ENCODE measurements at places on chromosomes 3 and 15. TPM values are rescaled to one million over a fixed set of nuclear protein-coding genes. Genes with fewer than 3 reads are reported as not detected.

DNA sequence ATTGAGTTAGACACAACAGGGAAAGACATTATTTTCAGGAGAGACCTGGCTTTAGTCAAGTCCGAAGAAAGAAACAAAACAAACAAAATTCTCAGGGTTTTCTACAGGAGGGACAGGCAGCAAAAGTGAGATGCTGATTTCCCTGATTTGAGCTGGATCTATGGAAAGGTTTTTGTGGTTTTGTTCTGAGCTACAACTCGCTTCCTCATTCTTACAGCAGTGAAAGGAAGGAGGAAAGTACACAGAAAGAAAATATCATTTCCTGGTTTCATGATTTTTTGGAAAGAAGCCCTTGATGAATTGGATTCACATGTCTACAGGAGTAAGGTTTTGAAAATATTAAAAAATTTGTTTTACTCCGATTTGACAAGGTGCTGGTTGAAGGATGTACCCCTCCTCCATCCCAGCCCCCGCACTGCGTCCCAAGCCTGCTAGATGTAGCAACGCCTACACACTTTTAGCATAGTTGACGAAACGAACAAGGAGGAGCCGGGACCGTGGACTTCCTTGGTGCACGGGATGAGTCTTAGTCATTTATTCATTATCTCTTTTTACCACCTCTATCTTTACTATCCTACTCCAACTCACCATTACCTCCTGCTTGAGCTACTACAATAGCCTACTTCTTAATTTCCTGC is 10.8 kb downstream of the PRICKLE2 start:
- H3K4me1 ChIP-seq, result no peaks in the 10 kb centered on the region
- no peaks in the 10 kb centered on the region for H3K27me3 ChIP-seq
- no peak overlapping the region for H3K4me3 ChIP-seq
- no peaks in the 10 kb centered on the region for H3K36me3 ChIP-seq
- no peak for DNase-seq

- H3K4me1 ChIP-seq, result no peaks in the 10 kb centered on the region
- no peaks in the 10 kb centered on the region for H3K36me3 ChIP-seq
- H3K4me3 ChIP-seq, result no peak overlapping the region
- no peaks in the 10 kb centered on the region for H3K27me3 ChIP-seq
These were observed 8.8 kb downstream of the NECTIN3 start for GRCh38 chr3:111080413-111080812.

DNA sequence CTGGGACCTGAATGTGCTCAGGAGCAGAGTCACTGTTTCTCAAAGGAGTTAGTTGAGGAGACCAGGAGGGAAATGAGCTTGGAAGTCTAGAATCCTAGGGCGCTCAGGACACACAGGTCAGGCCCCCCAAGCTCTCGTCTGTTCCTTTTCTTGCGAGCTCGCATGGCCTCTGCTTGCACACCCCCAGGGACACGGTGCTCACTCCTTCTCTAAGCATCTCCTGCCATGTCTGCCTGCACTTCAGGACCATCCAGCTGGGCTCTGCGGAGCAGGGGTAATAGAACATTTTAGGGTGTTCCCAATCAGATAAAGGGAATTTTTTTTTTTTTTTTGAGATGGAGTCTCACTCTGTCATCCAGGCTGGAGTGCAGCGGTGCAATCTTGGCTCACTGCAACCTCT is 213.2 kb downstream of the XXYLT1 start:
- no peaks in the 10 kb centered on the region for H3K4me1 ChIP-seq
- no peaks in the 10 kb centered on the region for H3K36me3 ChIP-seq
- DNase-seq, result no peak
- H3K27ac ChIP-seq, result no peak overlapping the region
- H3K27me3 ChIP-seq, result no peaks in the 10 kb centered on the region

- no peak overlapping the region for H3K4me3 ChIP-seq
- H3K27me3 ChIP-seq, result no peaks in the 10 kb centered on the region
- no peak overlapping the region for H3K27ac ChIP-seq
- no peak for DNase-seq
- H3K4me1 ChIP-seq, result no peaks in the 10 kb centered on the region
These were observed 125.1 kb downstream of the SHQ1 start for GRCh38 chr3:72722930-72723726.

DNA sequence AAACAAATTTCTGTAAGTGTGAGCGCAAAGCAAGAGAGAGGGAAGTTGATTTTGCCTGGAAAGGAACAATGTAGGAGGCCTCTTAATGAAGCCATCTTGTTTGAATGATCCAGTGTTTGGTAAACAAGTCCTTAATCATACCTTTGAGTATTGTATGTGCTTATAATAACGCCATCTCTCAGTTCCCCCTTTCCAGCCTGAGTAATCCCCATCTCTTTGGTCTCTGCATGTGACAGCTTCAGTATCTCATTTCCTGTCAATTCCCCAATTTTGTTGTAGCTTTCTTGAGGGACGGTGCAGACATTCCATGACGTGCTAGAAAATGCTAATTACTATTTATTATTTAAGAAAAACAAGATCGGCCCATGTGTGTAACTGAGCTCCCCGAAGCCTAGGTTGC is 349.3 kb upstream of the NR2F2 start:
- DNase-seq, result no peak
- H3K36me3 ChIP-seq, result no peaks in the 10 kb centered on the region
- H3K27me3 ChIP-seq, result no peaks in the 10 kb centered on the region
- no peaks in the 10 kb centered on the region for H3K4me1 ChIP-seq
- H3K4me3 ChIP-seq, result no peak overlapping the region

GRCh38 chr15:89406940-89407607 is 72.5 kb upstream of the POLG start:
- no peak overlapping the region for H3K4me3 ChIP-seq
- H3K27ac ChIP-seq, result no peak overlapping the region
- no peaks in the 10 kb centered on the region for H3K36me3 ChIP-seq
- peaks cover 49% of the 10 kb centered on the region for H3K27me3 ChIP-seq
- DNase-seq, result no peak

DNA sequence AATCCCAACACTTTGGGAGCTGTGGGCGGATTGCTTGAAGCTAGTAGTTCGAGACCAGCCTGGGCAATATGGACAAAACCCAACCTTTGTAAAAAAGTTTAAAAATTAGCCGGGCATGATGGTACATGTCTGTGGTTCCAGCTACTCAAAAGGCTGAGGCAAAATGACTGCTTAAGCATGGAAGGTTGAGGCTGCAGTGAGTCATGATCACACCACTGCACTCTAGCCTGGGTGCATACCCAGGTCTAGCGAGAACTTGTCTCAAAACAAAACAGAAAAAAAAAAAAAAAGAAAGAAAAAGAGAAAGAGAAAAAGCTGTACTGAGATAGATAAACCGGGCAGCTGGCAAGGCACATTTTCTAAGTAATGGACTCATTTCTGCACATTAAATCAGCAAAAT is 10.6 kb downstream of the ARPP19 start:
- peaks cover 22% of the 10 kb centered on the region for H3K36me3 ChIP-seq
- H3K27me3 ChIP-seq, result no peaks in the 10 kb centered on the region
- H3K4me1 ChIP-seq, result peaks cover 27% of the 10 kb centered on the region
- H3K4me3 ChIP-seq, result no peak overlapping the region

- no peak for DNase-seq
- H3K4me1 ChIP-seq, result no peaks in the 10 kb centered on the region
- no peak overlapping the region for H3K4me3 ChIP-seq
- no peaks in the 10 kb centered on the region for H3K27me3 ChIP-seq
These were observed 63.3 kb upstream of the TLE3 start for GRCh38 chr15:70160803-70161565.

- no peaks in the 10 kb centered on the region for H3K36me3 ChIP-seq
- H3K27me3 ChIP-seq, result no peaks in the 10 kb centered on the region
- H3K27ac ChIP-seq, result no peak overlapping the region
- H3K4me1 ChIP-seq, result peaks cover 5% of the 10 kb centered on the region
These were observed 891 bp downstream of the AHSG start for GRCh38 chr3:186613637-186614265.

DNA sequence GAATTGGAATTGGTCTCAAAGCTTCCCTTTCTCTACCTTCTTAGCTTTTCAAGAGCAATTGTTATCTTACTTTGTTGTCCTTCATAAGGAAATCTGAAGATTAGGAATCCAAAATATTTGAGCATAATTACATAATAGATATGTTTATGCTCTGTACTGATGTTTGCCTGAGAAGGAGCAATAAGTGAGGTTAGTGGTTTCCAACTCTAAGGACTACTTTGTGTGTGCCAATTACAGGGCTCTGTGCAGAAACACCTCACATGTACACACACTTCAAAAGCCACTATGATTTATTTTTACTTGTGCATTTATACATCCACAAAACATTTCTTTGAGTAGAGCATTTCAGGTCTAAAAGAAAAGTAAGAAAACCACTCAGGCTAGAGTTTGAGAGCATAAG is 49.9 kb downstream of the MME start:
- H3K27me3 ChIP-seq, result no peaks in the 10 kb centered on the region
- H3K4me1 ChIP-seq, result no peaks in the 10 kb centered on the region
- no peak overlapping the region for H3K27ac ChIP-seq
- no peak overlapping the region for H3K4me3 ChIP-seq
- H3K36me3 ChIP-seq, result no peaks in the 10 kb centered on the region
- no peak for DNase-seq

DNA sequence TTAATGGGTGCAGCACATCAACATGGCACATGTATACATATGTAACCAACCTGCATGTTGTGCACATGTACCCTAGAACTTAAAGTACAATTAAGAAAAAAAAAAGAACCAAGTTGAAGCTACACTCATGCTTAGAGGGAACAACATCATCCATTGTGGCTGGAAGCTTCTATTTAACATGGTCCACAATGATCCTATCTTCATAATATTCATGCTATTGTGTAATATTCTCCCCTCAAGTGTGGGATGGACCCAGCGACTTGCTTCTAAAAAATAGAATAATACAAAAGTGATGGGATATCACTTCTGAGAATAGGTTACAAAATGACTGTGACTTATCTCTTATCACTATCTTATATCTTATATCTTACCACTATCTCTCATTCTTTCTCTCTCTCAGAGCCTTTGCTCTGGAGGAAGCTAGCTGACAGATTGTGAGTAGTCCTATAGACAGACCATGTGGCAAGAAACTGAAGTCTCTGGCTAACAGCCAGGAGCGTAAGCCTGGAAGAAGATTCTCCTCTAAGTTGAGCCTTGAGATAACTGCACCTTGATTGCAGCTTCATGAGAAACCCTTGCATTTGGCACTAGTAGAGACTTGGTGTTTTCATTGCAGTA is 198.5 kb upstream of the MRPL3 start:
- no peak overlapping the region for H3K27ac ChIP-seq
- H3K36me3 ChIP-seq, result no peaks in the 10 kb centered on the region
- no peak overlapping the region for H3K4me3 ChIP-seq

GRCh38 chr15:63833021-63833696 is 589 bp downstream of the HERC1 start:
- no peaks in the 10 kb centered on the region for H3K36me3 ChIP-seq
- DNase-seq, result peak; percentile 14
- H3K27me3 ChIP-seq, result no peaks in the 10 kb centered on the region
- H3K27ac ChIP-seq, result peak overlapping the region; percentile 99

DNA sequence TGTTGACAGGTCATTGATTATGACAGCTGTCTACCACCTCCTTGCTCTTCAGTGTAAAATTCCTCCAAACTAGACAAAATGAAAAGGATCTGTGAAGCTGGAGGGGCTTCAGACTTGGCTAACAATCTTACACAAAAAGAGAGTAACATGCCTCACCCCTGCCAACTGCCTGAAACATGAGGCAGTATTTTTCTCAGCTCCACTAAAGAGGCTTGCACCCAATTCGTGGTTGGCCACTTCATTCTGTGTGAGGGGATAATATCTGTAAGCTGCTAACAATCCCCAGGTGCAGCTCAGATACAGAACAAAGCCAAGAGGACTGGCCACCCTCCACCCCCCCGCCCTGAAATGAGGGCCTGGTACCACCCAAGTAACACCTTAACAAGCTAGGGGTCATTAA is 2.8 kb downstream of the MB21D2 start:
- H3K4me1 ChIP-seq, result peaks cover 11% of the 10 kb centered on the region
- no peak overlapping the region for H3K4me3 ChIP-seq
- H3K27ac ChIP-seq, result no peak overlapping the region
- H3K27me3 ChIP-seq, result no peaks in the 10 kb centered on the region

GRCh38 chr15:37032091-37032775 is 68.1 kb downstream of the MEIS2 start:
- DNase-seq, result no peak
- no peaks in the 10 kb centered on the region for H3K4me1 ChIP-seq
- no peak overlapping the region for H3K4me3 ChIP-seq
- no peaks in the 10 kb centered on the region for H3K27me3 ChIP-seq
- H3K36me3 ChIP-seq, result no peaks in the 10 kb centered on the region

- H3K36me3 ChIP-seq, result no peaks in the 10 kb centered on the region
- H3K27me3 ChIP-seq, result no peaks in the 10 kb centered on the region
- no peak for DNase-seq
- peaks cover 14% of the 10 kb centered on the region for H3K4me1 ChIP-seq
- H3K4me3 ChIP-seq, result no peak overlapping the region
- no peak overlapping the region for H3K27ac ChIP-seq
These were observed 5.2 kb downstream of the LCMT2 start for GRCh38 chr15:43325039-43325684.

Gene XCR1
- total RNA-seq, result not detected

Gene AMIGO3
- not detected for total RNA-seq

Gene GCSAM
- 5.4 TPM for total RNA-seq

Gene GABPB1
- 14.7 TPM for total RNA-seq

Gene ANKUB1
- not detected for total RNA-seq

Gene MAP1A
- total RNA-seq, result 13.0 TPM

Gene RAD51
- total RNA-seq, result 1.7 TPM

Gene SQOR
- 20.6 TPM for total RNA-seq

Gene KNL1
- 36.9 TPM for total RNA-seq

Gene FAM81A
- not detected for total RNA-seq

All from naive thymus-derived CD4-positive, alpha-beta T cell (primary cell).